ENCODE measurements at places on chromosomes 16 and 17. TPM values are rescaled to one million over a fixed set of nuclear protein-coding genes. Genes with fewer than 3 reads are reported as not detected.

The PLEKHH3 gene
- 0.60 TPM for total RNA-seq

The GAS7 gene
- 3.4 TPM for total RNA-seq

The SLC43A2 gene
- 9.0 TPM for total RNA-seq

The NPIPB2 gene
- 10.6 TPM for total RNA-seq

The BAIAP3 gene
- 21.5 TPM for total RNA-seq

The CPNE7 gene
- total RNA-seq = 1.0 TPM

The CHRNB1 gene
- total RNA-seq = 1.6 TPM

The ABCA3 gene
- 7.7 TPM for total RNA-seq

- H3K4me3 ChIP-seq = no peak overlapping the region
- H3K36me3 ChIP-seq = no peaks in the 10 kb centered on the region
- no peak overlapping the region for H3K27ac ChIP-seq
- H3K27me3 ChIP-seq = no peaks in the 10 kb centered on the region
Measured at GRCh38 chr16:82389956-82390650, 220.1 kb upstream of the MPHOSPH6 start.

GRCh38 chr17:82424001-82424862 is 5.8 kb upstream of the OGFOD3 start:
- H3K27me3 ChIP-seq = no peaks in the 10 kb centered on the region
- H3K27ac ChIP-seq = no peak overlapping the region
- DNase-seq = peak; percentile 54
- peaks cover 18% of the 10 kb centered on the region for H3K4me1 ChIP-seq
- no peak overlapping the region for H3K4me3 ChIP-seq

GRCh38 chr17:1630662-1631061 is 2.0 kb upstream of the SLC43A2 start:
- no peaks in the 10 kb centered on the region for H3K27me3 ChIP-seq
- no peak overlapping the region for H3K4me3 ChIP-seq
- H3K36me3 ChIP-seq = no peaks in the 10 kb centered on the region
- no peak for DNase-seq
- no peak overlapping the region for H3K27ac ChIP-seq
- peaks cover 34% of the 10 kb centered on the region for H3K4me1 ChIP-seq

- no peak for DNase-seq
- H3K27me3 ChIP-seq = no peaks in the 10 kb centered on the region
- H3K4me1 ChIP-seq = no peaks in the 10 kb centered on the region
- H3K27ac ChIP-seq = no peak overlapping the region
- no peak overlapping the region for H3K4me3 ChIP-seq
Measured at GRCh38 chr16:64153718-64154117, 968.1 kb downstream of the CDH11 start.

GRCh38 chr17:12911239-12911638 is 106.6 kb downstream of the ELAC2 start:
- H3K27me3 ChIP-seq = no peaks in the 10 kb centered on the region
- H3K36me3 ChIP-seq = no peaks in the 10 kb centered on the region
- no peaks in the 10 kb centered on the region for H3K4me1 ChIP-seq
- no peak for DNase-seq
- H3K27ac ChIP-seq = no peak overlapping the region

DNA sequence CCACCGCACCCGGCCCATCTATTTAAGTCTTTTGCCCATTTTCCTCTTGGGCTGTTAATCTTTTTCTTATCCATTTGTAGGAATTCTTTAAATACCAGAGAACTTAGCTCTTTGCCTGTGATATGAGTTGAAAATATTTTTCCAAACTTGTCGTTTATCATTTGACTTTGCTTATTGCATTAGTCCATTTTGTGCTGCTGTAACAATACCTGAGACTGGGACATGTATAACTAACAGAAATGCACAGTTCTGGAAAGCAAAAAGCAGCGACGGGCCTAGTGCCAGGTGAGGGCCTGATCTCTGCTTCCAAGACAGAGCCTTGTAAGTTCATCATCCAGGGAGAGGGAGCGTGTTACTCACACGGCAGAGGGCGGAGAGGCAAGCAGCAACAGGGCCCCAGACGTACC is 25.6 kb upstream of the BHLHA9 start:
- no peaks in the 10 kb centered on the region for H3K36me3 ChIP-seq
- no peak for DNase-seq
- H3K4me1 ChIP-seq = peaks cover 11% of the 10 kb centered on the region
- H3K4me3 ChIP-seq = no peak overlapping the region

DNA sequence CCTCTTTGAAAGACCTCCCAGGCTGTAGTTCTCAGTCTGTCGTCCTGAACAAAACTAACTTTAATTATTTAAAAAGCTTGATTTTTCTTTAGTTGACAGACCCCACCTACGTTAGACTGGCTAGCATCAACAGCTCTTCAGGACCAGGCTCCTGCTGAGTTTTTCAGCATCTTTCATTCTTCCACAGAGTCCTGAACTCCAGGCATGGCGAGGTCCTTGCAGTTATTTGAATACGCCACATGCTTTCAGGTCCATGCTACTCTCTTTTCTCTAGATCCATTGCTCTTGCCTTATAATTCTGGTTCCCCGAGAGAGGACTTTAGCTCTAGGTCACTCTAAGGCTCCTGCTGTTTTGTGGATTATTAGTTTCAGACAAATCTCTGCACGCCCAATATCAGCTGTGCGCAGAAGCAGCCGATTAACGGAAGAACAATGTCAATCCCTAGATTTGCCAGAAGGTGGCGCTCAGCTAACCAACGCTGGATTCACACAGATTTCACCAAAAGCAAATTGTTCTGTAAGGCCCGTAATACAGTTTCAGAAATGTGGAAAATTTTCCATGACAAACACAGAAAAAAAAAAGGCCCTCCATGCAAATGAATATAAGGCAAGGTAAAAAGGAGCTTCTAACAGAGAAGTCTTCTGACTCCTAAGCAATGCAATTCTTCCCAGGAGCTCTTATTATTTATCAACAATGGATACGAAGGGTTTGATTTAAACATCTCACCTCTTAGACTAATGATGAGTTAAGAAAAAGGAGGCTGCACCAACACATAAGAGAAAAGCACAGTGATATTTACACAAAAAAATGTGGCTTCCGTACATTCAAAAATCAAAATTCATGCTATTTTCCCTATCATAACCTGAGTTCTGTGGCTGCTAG is 33.5 kb upstream of the BCO1 start:
- no peak overlapping the region for H3K4me3 ChIP-seq
- no peaks in the 10 kb centered on the region for H3K4me1 ChIP-seq

DNA sequence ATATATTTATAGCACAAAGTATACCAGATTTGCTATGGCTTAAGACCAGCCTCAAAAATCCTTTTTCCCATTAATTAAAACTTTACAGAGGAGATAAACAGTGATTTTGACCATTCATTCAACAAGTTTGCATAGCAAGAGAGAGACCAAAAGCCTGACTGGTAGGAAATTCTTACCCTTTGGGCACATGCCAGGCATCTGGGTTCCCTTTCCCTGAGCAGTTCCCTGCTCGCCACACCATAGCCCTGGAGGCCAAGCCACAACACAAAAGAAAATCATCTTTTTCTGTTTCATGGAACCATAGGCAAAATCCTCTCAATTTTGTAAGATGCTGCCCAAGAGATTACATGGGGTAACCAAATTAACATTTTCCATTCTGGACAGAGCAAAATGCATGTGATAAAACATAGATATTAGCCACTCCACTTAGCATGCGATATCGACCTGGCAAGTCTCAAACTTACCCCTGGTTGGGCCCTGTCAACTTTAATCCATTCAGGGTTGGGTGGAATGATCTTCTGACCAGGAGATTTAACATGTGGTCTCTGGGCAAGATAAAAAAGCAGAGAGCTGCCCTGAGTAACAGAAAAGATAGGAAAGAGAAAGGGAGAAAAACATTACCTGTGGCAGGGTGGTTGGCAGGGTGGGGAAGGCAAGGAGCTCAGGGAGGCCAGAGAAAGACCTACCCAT is 57.6 kb upstream of the B4GALNT2 start:
- H3K36me3 ChIP-seq = no peaks in the 10 kb centered on the region
- no peak overlapping the region for H3K27ac ChIP-seq
- no peaks in the 10 kb centered on the region for H3K4me1 ChIP-seq

- no peaks in the 10 kb centered on the region for H3K36me3 ChIP-seq
- no peak overlapping the region for H3K4me3 ChIP-seq
- H3K4me1 ChIP-seq = no peaks in the 10 kb centered on the region
- H3K27ac ChIP-seq = no peak overlapping the region
- DNase-seq = no peak
Measured at GRCh38 chr17:14919631-14920213, 345.4 kb downstream of the PMP22 start.

- H3K27ac ChIP-seq = no peak overlapping the region
- DNase-seq = peak; percentile 39
- H3K4me3 ChIP-seq = no peak overlapping the region
- H3K4me1 ChIP-seq = peaks cover 8% of the 10 kb centered on the region
- H3K36me3 ChIP-seq = no peaks in the 10 kb centered on the region
Measured at GRCh38 chr17:38444151-38444550, 15.9 kb downstream of the ARHGAP23 start.

GRCh38 chr17:43018932-43019331 is 3.3 kb downstream of the VAT1 start:
- peaks cover 14% of the 10 kb centered on the region for H3K36me3 ChIP-seq
- no peak for DNase-seq
- H3K4me1 ChIP-seq = peaks cover 42% of the 10 kb centered on the region
- H3K27me3 ChIP-seq = no peaks in the 10 kb centered on the region
- no peak overlapping the region for H3K4me3 ChIP-seq
- H3K27ac ChIP-seq = no peak overlapping the region

- H3K4me3 ChIP-seq = no peak overlapping the region
- DNase-seq = no peak
- no peaks in the 10 kb centered on the region for H3K36me3 ChIP-seq
- peaks cover 34% of the 10 kb centered on the region for H3K4me1 ChIP-seq
- H3K27ac ChIP-seq = no peak overlapping the region
- no peaks in the 10 kb centered on the region for H3K27me3 ChIP-seq
Measured at GRCh38 chr17:81016575-81016974, 18.4 kb upstream of the BAIAP2 start.

- H3K4me3 ChIP-seq = no peak overlapping the region
- no peaks in the 10 kb centered on the region for H3K27me3 ChIP-seq
- H3K4me1 ChIP-seq = no peaks in the 10 kb centered on the region
- H3K27ac ChIP-seq = no peak overlapping the region
- DNase-seq = no peak
Measured at GRCh38 chr16:17827313-17827712, 356.6 kb upstream of the XYLT1 start.

GRCh38 chr16:7990626-7991260 is 599.6 kb downstream of the TMEM114 start:
- no peaks in the 10 kb centered on the region for H3K4me1 ChIP-seq
- no peaks in the 10 kb centered on the region for H3K36me3 ChIP-seq
- no peak overlapping the region for H3K4me3 ChIP-seq
- no peak overlapping the region for H3K27ac ChIP-seq
- H3K27me3 ChIP-seq = no peaks in the 10 kb centered on the region

All from CD4-positive, alpha-beta T cell (primary cell).